HS-27A (cell line): ENCODE measurements at places on chromosomes 3 and 15.

- no peak for DNase-seq
These were observed 40.3 kb downstream of the CHST14 start for GRCh38 chr15:40511093-40511471.

- no peak for DNase-seq
These were observed 18.2 kb downstream of the DNAJB8 start for GRCh38 chr3:128448491-128448890.

GRCh38 chr3:57942388-57942787, 65.8 kb upstream of the FLNB start:
- no peak for DNase-seq

DNA sequence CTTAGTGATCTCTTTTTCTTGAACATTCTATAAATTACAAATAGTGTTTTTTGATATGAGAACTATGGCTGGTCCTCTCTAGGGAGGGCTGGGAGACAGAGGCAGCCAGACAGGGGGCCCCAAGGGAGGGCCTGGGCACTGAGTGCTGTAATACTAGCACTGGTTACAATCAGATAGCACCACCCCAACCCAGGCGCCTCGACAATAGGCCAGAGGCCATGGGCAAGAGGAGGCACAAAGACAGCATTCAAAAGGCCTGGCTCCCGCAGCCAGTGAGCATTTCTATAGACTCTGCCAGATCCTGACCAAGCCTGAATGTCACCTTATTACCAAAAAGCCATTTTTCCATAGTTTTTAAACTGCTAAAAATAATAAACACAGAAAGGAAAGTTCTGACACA, 158.5 kb downstream of the THRB start:
- DNase-seq = no peak

- no peak for DNase-seq
These were observed 352.5 kb downstream of the DIPK2A start for GRCh38 chr3:144324076-144324475.

DNA sequence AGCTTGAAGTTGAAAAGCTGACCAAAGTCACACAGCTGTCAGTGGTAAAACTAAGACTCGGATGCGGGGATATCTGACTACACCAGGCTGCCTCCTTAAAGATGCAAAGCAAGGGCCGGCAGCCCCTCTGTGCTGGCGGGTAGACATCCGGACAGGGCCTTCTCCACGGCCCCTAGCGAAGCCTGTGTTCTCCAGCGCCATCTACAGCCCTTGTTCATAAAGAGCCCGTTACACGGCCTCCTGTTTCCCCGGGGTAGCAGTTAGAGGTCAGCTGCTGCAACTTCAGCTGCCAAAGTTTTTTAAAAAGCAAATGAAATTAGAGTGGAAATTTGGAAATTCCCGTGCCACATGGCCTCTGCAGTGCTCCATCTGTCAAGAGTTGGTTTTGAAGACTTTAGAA, 383.0 kb downstream of the TBL1XR1 start:
- DNase-seq = peak; percentile 5

DNA sequence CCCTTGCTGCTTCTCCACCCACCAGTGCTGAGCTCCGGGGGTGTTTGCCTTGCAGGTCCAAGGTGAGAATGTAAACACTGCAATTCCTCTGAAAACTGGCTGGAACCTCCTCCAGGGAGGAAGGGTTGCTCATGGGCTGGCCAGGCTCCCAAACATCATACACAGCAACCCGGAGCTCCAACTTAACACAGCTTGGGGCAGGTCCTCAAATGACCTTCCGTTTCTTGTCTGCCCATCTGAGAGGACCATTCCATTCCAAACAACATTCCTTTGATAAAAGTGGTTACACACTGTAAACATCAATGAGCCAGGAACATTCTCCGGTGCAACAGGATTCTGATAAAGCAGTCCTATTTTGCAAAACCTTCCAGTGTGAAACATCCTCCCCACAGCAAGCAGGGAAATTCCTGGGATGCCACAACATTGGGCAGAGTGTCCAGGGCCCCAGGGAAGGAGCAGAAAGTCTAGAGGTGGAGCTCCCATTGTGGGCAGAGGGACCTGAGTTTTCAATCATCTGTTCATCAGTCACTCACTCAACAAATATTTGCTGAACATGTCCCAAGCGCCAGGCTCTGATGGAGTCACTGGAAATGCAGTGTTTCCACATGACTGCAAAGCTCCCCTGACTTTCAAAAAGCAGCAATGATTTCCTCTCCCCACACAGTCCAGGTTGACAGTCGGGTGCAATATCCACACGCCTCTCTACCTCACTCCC, 7.3 kb upstream of the HEG1 start:
- DNase-seq = peak; percentile 99

DNA sequence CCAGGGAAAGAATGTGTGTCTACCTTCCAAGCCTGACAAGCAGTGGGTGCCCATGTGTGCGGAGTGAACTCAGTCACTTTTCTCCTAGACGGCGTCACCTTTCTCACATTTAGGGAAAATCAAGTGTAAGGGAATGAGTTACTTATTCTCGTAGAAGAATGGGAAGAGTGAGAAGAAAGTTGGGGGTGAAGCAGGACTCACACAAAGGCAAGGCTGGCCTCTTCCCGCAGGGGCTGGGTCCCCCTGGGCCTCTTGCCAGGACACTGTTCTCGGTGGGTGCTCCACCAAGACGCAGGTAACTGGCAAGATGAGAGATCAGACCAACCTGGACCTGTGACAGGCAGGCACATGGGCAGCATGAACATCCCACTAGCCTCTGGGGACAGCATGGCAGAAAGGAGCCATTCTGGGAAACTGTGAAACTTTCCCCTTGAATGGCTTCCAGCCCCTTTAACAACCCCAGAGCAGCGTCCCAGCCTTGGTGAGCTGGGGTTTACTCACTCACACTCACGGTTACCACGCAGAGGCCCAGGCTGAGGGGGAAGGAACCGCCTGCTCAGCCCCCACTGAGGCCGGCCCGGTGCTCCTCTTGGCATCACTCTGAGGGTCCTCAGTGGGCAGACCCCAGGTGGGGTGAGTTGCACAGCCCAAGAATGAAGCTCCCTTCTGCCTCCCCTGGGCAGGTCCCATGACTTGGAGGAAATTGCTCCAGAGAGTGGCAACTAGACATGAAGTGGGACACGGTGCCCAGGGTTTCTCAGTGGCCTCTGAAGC, 15.0 kb upstream of the SRP14 start:
- DNase-seq = no peak

DNA sequence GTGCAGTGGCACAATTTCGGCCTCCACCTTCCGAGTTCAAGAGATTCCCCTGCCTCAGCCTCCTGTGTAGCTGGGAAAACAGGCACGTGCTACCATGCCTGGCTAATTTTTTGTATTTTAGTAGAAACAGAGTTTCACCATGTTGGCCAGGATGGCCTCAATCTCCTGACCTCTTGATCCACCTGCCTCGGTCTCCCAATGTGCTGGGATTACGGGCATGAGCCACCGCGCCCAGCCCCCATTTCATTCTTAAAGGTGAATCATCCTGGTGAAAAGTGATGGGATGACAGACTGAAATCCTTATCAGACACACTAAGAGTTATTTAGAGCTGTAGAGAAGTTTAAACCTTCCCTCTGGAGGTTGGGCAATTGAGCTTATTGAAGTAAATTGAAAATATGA, 24.1 kb upstream of the SERPINI2 start:
- no peak for DNase-seq

- DNase-seq = no peak
These were observed 1.2 kb downstream of the CGNL1 start for GRCh38 chr15:57377478-57377847.

- no peak for DNase-seq
These were observed 16.9 kb downstream of the TCAIM start for GRCh38 chr3:44355362-44356033.

DNA sequence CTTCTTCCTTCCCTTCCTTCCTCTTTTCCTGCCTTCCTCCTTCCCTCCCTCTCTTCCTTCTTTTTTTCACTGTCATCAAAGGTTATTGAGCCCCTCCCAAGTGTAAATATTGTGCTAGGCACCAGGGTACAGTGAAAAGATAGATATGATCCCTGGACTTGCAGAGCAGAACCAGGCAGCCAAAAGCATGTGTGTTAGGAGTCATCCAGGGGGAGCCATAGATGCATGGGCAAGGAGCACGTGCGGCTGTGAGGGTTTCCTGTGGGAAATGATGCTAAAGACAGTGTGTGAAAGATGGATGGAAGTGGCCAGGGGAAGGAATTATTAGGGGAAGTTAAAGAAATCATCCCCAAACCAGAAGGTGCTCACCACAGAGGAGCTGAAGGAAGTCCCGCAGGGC, 65.2 kb downstream of the NR2F2 start:
- DNase-seq = no peak
